ENCODE measurements at places on chromosomes 16 and 17.

DNA sequence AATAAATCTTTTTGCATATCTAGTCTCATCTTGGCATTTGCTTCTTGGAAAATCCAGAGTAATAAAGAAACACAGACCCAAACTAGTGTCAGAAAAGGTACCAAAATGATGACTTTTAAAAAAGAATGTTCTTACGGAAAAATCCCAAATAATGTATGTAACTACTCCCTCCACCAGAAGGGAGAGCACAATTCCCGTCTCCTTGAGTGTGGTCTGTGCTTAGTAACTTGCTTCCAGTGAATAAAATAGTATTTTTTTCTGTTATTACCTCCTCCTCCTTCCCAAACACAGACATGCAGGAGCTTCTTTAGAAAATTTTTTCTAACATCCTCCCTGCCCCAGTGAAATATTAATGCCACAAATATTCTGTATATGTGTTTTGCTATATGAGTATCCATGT is 358.1 kb downstream of the ZFHX3 start:
- H3K36me3 ChIP-seq: no peaks in the 10 kb centered on the region
- H3K27me3 ChIP-seq: no peaks in the 10 kb centered on the region
- no peak overlapping the region for H3K4me3 ChIP-seq
- H3K4me1 ChIP-seq: no peaks in the 10 kb centered on the region
- DNase-seq: no peak
- no peak overlapping the region for H3K27ac ChIP-seq

- H3K4me1 ChIP-seq: peaks cover 11% of the 10 kb centered on the region
- H3K27ac ChIP-seq: no peak overlapping the region
- H3K36me3 ChIP-seq: peaks cover 5% of the 10 kb centered on the region
- no peak overlapping the region for H3K4me3 ChIP-seq
- no peak for DNase-seq
- no peaks in the 10 kb centered on the region for H3K27me3 ChIP-seq
Measured at GRCh38 chr17:18862011-18862410, 4.1 kb downstream of the PRPSAP2 start.

DNA sequence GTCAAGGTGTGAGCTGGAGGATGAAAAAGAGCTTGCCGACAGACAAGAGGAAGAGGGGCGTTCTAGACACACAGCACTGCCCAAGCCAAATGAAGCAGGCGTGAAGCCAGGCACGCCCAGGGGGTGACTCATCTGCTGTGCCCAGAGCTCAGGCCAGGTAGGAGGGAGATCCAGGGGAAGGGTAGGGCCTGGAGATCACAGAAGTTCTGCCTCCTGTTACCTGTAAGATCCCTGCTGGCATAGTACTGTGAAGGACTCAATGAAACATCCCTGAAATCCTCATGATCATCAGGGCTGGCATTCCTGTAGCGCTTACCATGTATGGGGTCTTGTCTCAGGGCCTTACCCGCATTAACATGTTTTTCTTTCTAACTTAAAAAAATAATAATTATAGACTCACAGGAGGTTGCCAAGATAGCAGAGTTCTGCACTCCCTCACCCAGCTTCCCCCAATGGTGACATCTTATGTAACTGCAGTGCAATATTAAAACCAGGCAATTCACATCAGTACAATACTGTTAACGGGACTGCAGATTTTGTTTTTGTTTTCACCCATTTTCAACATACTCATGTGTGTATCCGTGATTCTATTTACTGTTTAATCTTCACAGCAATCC is 158.6 kb downstream of the XYLT1 start:
- H3K4me3 ChIP-seq: no peak overlapping the region
- peaks cover 13% of the 10 kb centered on the region for H3K4me1 ChIP-seq
- no peaks in the 10 kb centered on the region for H3K36me3 ChIP-seq
- DNase-seq: no peak

DNA sequence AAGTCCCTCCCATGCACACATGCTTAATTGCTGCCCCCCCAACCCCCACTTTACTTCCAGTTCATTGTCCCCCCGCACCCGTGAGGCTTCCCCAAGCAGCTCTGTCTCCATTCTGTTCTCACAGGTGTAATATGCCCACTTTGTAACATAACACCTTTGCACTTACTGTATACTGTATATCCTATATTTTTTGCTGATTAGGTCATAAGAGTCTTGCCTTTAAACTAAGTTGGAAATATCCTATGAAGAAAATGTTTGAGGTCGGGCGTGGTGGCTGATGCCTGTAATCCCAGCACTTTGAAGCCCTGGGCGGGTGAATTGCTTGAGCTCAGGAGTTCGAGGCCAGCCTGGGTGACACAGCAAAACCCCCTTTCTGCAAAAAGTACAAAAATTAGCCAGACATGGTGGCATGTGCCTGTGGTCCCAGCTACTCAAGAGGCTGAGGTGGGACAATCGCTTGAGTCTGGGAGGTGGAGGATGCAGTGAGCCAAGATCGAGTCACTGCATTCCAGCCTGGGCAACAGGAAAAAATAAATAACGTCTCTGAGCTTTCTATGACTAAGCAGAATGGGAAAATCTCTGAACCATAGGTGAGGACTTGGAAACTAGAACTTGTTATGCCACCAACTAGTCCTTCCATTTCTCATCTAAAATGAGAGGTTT is 76.1 kb downstream of the TNRC6C start:
- H3K4me3 ChIP-seq: no peak overlapping the region
- H3K27me3 ChIP-seq: no peaks in the 10 kb centered on the region
- no peak for DNase-seq

DNA sequence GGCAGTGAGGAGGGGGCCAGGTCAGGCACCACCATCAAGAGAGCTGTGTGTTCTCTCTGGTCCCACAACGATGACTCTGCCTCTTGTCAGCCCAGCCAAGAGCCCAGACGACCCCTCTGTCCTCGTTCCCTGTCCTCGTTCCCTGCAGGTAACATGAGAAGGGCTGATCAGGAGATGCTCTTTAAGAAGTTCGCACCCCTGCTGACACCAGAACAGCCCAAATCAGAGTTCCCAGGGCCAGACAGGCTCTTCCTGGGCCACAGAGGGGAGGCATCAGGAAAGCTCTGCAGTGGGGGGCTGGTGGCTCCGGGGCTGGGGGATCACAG is 13.5 kb upstream of the DNAI2 start:
- no peak overlapping the region for H3K4me3 ChIP-seq
- no peak overlapping the region for H3K27ac ChIP-seq
- no peak for DNase-seq
- no peaks in the 10 kb centered on the region for H3K36me3 ChIP-seq
- no peaks in the 10 kb centered on the region for H3K27me3 ChIP-seq
- H3K4me1 ChIP-seq: no peaks in the 10 kb centered on the region

GRCh38 chr17:51580869-51581268 is 320.5 kb downstream of the UTP18 start:
- no peaks in the 10 kb centered on the region for H3K36me3 ChIP-seq
- H3K27me3 ChIP-seq: no peaks in the 10 kb centered on the region
- no peak overlapping the region for H3K4me3 ChIP-seq

DNA sequence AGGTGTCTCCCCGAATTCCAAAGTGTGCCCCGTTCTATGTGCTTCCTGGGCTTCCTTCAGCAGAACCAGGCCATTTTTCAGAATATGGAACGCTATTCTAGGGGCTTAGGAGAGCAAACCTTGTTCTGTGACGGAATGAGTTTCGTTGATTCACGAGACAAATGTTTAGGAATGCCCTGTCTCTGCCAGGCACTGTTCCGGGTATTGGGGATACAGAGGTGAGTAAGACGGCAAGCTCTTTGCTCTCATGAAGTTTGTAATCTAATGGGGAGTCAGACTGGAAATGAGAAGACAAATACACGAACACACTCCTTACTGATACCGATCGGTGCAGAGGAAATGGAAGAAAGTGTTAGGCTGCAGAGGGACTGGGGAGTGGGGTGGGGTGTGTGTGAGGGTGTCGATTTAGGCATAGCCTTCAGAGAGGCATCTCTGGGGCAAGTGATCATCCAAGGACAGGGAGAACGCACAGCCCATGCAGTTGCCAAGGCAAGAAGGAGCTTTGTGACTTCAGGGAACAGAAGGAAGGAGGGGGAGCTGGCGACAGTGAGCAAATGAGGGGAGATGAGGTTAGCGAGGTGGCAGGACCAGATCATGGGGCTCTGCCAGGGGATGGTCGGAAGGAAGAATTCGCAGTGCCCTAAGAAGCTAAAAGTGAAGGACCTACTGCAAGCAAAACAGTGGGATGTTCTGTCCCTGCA is 189.6 kb downstream of the MSI2 start:
- no peak overlapping the region for H3K27ac ChIP-seq
- peaks cover 2% of the 10 kb centered on the region for H3K27me3 ChIP-seq
- no peak overlapping the region for H3K4me3 ChIP-seq
- no peak for DNase-seq
- H3K36me3 ChIP-seq: no peaks in the 10 kb centered on the region

- no peak overlapping the region for H3K27ac ChIP-seq
- DNase-seq: no peak
- H3K4me1 ChIP-seq: peaks cover 34% of the 10 kb centered on the region
- no peaks in the 10 kb centered on the region for H3K27me3 ChIP-seq
Measured at GRCh38 chr16:11499295-11500089, 87.2 kb downstream of the LITAF start.
